ENCODE measurements at places on chromosomes 5 and 9. TPM values are rescaled to one million over a fixed set of nuclear protein-coding genes. Genes with fewer than 3 reads are reported as not detected.

The PCDHGB6 gene
- total RNA-seq: 21.7 TPM

The RASGRF2 gene
- total RNA-seq: 3.7 TPM

The C8G gene
- total RNA-seq: not detected

The LCP2 gene
- 3.6 TPM for total RNA-seq

The PTGDS gene
- 67.5 TPM for total RNA-seq

The ATOSB gene
- 11.2 TPM for total RNA-seq

The EHMT1 gene
- total RNA-seq: 70.7 TPM

The OLFM1 gene
- total RNA-seq: 68.8 TPM

Measured in cerebellum (tissue), 4 donors.